SW480 (cell line): ENCODE measurements at places on chromosomes 11 and 22.

GRCh38 chr11:131800452-131800851 is 430.0 kb downstream of the NTM start:
- DNase-seq, result no peak

DNA sequence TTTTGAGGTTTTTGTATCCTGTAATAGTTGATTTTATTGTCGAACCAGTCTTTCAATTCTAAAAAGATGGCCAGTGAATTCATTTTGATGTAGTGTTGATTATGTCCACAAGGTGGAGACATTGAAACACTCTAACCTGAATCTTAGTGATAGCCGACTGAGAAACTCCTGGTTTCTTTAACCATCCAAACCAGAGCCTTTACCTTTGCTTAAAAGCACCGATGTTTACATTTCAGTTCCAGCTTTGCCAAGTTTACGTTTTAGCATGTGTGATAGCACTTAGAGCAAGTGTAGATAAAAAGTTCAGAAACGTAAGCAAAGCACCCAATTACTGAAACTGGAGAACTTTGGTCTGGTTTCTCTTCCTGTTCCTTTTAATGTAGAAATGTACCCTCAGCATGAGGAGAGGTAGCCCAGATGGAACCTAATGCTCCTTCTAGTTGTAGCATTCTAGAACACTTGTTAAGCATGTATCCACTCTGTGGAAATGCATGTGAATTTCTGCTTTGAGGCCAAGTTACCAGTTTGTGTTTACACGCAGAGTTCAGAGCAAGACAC is 208.6 kb downstream of the DBX1 start:
- peak; percentile 38 for DNase-seq

DNA sequence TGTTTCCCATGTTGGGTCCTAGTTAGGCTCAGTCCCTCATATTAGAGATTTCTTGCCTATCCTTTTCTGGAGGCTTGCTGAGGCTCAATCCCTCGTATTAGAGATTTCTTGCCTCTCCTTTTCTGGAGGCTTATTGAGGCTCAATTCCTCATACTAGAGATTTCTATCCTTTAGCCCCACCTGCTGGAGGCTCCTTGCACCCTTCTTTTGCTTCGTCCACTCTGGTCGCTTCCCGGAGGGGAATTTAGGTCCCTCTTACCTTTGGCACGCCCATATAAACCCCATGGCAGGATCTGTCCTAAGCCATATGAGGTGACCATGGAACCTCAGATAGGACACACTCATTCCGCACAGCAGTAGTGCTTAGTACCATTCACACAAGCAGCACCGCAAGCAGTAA is 15.9 kb downstream of the CYP2D6 start:
- peak; percentile 10 for DNase-seq

DNA sequence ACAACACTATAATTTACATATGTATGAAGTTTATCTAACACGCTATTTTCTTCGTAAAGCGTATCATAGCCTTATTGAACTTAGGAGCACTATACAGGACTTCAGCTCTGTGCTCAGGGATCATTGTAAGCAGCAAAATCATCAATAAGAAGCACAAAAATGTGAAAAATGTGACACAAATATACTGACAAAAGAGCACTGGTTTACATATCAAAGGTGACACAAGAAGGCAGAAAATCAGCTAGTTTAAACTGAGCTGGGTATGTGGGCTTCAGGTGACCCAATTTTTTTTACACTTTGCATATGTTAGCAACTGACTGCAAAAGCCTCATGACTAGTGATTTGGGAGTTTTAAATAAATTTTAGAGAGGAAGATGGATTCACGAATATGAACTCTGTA is 215.2 kb upstream of the CHORDC1 start:
- no peak for DNase-seq

DNA sequence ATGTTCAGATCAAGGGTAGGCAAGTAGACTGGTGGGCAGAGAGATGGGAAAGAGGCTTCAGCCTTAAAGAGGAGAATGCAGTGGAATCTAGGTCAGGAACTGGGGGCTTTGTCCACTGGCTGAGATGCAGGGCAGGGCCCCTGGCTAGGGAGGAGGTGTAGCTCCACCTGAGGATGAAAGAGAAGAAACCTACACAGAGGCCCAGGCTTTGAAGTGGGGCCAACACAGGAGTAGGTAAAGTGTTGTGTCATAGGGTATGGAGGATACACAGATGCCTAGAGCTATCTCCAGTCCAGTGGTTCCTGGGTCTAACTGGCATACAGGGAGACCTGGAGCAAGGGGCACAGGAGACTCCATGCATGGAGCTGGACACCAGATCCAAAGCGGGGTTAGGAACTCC is 73.5 kb downstream of the RASSF10 start:
- DNase-seq, result no peak

DNA sequence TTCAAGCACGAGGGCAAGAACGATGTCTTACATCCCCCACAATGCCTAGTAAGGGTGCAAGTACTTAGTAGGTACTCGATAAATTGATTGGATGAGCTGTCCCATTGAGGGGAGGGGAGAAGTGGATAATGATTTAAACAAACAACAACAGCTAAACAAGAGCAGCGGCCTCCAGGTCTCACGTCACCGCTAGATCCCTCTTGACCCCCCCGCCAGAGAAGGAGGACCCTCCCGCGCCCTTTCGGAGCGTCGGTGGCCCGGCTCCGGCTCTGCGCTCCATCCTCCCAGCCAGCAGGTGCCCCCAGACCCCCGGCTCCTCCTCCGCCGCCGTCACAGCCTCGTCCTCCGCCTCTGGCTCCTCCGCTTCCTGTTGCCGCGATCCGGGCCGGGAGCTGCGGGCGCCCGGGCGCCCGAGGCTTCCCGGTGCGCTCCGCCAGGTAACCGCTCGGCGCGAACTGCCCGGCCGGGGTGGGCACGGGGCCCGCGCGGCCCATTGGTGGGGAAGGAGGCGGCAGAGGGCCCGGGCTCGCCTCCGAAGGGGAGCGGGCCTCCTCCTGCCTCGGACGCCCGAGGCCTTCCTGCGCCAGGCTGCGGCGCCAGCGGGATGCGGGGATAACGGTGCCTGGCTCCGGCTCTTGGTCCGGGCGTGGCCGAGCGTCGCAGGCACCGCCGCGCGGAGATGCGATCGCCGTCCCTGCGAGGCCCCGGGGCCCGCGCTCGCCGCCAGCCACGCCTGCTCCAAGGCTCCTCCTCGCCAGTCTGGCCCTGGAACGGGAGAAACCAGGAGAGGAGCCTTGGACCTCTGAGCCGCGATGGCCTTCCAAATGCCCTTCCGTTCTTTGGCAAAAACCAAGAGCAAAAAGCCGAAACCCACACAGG is at the start of gene TLCD5:
Gene TLCD5, plus strand, starts transcription at position 368 of the 879 bp plus-strand sequence. CDS start 2,143 bp downstream, outside the sequence.
- peak; percentile 78 for DNase-seq

DNA sequence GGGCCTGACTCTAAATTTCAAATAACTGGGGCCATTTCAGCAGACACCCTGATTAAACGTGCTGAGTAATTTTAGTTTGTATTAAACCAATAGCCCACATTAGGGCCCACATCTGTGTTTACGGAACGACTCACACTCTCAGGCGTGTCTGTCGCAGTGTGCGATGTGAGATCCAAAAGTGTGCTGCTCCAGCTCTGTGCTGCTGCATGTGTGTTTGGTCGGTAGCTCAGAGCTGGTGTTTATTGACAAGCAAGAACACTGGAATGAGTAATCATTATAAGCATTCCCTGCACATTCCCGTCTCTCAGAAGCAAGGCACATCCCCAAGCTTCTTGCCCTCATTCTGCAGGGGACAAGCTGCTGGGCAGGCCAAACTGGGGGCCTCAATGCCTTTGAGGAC is 7.8 kb downstream of the OPCML start:
- DNase-seq, result no peak
